ENCODE measurements at places on chromosomes 11 and 22.

- DNase-seq, result no peak
These were observed 64.2 kb upstream of the KCNQ1OT1 start for GRCh38 chr11:2763984-2764383.

GRCh38 chr11:44608651-44608990 is 43.2 kb downstream of the CD82 start:
- no peak for DNase-seq

DNA sequence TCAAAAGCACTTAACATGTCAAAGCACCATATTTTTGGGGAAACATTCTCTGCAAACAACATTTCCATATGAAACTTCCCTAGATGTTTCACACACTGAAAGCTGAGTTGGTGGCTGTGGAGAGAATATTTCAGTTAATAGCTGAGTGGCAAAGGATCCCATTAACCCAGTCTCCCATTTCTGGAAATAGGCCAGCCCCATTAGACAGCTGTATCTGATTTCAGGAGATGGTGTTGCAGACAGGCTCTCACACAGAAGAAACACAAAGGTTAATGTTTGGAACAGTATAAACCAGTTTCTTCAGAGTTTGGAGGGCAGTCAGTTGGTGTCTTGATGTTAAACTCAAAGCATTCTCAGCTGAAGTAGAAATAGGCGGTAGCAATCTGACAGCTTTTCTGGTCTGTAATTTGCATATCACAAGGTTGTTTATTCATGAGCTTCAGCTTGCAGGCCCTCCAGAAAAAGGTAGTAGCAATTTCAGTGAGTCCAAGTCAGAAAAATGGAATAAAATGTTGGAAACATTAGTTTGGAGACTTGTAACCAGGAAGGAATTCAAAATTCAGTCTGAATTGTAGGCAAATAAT is 15.5 kb upstream of the ZBTB44 start:
- DNase-seq, result no peak

GRCh38 chr11:105942921-105943320 is 79.1 kb downstream of the MSANTD4 start:
- DNase-seq, result no peak

GRCh38 chr11:122123263-122123929 is 7.4 kb upstream of the BLID start:
- no peak for DNase-seq

DNA sequence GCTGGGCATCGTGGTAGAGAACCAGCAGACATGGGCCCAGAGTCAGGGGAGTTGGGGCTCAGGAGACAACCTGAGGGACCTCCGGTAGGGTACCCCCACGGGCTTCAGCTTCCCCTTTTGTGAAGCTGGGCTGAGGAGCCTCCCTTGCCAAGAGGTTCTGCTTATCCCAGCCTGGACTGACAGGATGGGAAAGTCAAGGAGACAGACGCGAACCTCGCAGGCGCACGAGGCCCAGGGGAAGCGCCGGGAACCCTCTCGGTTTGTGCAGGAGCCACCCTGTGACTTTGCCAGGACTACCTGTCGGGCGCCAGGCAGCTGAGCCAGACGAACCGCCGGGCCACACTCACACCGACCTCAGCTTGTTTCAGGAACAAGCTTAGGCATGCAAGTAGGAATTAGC is 566.1 kb downstream of the BRD1 start:
- no peak for DNase-seq

- DNase-seq, result no peak
These were observed 67.6 kb upstream of the CTSC start for GRCh38 chr11:88404932-88405710.

- no peak for DNase-seq
These were observed 17.3 kb upstream of the CRKL start for GRCh38 chr22:20899827-20900423.
